ENCODE measurements at places on chromosomes 2 and 18.
A peak's percentile ranks its signal among the peaks of the same experiment; 100 is the strongest.

GRCh38 chr2:46798998-46799698, 116.5 kb downstream of the MCFD2 start:
- no peak for DNase-seq

DNA sequence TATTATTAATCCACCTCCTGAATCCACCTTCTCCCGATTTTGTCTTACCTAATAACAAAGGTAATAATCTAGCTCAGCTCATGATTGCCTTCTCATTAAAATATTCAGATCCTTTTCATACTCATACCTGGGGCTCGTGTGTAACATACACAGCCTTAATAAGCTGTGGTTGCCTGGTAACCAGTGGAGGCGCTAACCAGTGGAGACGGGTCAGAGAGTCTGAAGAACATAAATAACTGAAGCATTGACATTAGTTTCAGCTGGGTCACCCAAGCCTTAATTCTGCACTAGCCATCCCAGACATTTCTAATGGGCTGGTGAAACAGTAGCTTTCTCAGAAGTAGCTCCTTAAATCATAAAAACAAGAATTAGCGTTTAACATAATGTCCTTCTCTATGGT, 14.8 kb upstream of the DTNA start:
- no peak for DNase-seq

DNA sequence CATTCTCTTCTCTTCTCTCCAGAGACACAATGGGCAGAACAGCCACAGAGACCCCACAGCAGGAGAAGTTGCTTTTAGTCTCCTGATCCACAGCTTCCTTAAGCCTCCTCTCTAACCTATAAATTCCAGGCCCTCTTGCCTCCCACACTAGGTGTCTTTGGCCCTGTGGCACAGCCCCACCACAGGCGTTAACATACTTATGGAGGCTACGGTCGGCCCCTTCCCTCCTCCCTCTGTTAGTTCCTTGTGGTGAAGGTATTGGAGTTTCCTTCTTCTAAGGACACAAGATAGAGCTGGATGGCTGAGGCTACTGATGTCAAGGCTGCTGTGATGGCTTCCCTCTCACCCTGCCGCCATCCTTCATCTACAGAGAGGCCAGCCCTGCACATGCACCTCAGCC, 123.5 kb upstream of the ACAA2 start:
- no peak for DNase-seq

DNA sequence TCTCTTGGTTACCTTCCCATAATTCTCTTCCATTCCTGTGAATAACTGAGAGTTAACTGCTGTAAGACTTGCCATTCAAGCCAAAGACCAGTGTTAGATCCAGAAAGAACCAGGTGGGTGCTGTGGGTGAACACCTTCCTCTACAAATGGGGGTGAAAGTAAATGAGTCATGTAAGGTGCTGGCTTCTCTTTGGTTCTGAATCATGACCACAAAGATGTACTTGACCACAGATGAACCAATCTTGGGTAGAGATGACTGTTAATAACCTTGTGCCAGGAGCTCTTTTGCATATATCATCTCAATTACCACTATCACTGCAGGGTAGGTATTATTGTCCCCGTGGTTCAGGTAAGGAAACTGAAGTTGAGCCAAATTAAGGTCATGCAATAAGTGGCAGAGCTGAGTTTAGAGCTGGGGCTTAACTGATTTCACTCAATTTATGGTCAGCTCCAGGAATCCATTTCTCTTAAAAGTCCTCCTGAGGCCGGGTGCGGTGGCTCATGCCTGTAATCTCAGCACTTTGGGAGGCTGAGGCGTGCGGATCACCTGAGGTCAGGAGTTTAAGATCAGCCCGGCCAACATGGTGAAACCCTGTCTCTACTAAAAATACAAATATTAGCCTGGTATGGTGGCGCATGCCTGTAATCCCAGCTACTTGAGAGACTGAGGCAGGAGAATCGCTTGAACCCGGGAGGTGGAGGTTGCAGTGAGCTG, 244.9 kb upstream of the CXCR4 start:
- DNase-seq, result peak; percentile 66

DNA sequence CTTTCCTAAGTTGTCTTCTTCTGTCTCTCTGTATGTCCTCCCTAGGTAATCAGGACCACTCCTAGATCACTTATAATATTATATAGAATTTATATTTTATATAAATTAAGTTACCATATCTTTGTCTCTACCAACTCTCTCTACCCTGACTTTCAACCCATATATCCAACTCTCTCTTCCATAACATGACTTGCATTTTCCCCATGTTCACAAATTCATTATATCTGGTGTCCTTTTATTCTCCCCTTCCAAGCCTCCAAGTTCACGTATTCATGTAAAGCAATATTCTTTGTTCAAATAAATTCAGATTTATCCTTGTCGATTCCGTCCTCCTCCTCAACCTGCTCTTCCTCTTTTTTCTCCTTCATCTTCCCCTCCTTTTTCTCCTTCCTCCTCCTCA, 127.5 kb downstream of the XIRP2 start:
- no peak for DNase-seq

DNA sequence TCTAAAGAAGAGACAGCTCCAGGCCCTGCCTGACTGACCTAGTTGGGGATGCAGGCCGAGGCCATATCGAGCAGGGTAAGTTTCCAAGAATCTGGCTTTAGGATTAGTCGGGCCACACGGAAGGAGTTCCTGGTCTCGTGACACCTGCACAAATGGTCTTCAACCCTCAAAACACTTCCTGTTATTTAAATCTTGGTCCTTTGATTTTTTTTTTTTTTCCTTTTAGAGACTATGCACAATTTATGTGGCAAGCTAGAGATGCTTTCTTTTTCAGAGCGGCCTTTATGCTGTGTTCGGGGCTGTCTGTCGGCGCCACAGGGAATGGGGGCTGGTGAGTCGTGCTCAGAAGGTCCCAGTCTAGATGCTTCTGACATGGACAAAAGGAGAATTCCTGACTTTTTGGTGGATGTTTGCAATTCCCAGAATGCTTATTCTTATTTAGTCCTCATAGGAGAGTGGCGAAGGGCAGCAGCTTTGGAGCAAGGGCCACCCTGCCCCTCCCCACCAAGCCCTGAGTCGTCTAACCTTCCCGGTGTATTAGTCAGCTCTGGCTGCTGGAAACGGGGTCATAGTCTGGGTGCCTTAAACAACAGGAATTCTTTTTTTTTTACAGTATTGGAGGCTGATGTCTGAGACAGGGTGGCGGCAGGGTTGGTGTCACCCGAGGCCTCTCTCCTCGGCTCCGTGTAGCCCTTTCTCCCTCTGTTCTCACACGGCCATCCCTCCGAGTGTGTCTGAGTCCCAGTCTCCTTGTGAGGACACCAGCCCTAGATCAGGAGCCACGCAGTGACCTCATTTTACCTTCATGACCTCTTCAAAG, 27.4 kb downstream of the HPCAL1 start:
- no peak for DNase-seq

GRCh38 chr2:216133397-216133796, 24.2 kb downstream of the XRCC5 start:
- DNase-seq, result no peak

GRCh38 chr2:218369330-218369729, 12.7 kb downstream of the CATIP start:
- DNase-seq, result no peak

GRCh38 chr2:197838036-197838435, 33.6 kb downstream of the PLCL1 start:
- no peak for DNase-seq

DNA sequence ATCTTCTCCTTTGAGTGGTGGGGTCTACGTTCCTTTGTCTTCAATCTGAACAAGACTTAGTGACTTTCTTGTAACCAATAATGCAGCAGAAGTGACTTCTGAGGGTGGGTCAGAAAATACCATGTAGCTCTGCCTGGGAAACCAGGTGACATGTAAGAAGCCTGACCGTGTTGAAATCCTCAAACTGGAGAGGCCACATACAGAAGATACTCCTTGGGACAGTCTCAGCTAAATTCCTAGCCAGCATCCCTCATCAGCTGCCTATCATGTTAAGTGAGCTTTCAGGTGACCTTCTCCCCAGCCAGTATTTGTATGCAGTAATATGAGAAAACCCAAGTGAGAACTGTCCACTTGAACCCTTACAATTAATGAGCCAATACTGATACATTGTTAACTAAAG, 27.0 kb downstream of the PPM1B start:
- DNase-seq, result no peak
